Karpas-422 (cell line): ENCODE measurements at places on chromosomes 12 and 14. TPM values are rescaled to one million over a fixed set of nuclear protein-coding genes. Genes with fewer than 3 reads are reported as not detected.

TEP1 gene
- total RNA-seq: 23.0 and 23.1 TPM in 2 replicates

FAM222A gene
- total RNA-seq: 0.11 and 0.94 TPM in 2 replicates

GRCh38 chr12:125473501-125473900, 408.3 kb downstream of the AACS start:
- H3K4me3 ChIP-seq: no peak overlapping the region
- 0 out of 2 replicates have a peak, but pooled peaks cover 3% of the 10 kb centered on the region for H3K27me3 ChIP-seq
- H3K36me3 ChIP-seq: no peaks in the 10 kb centered on the region
- no peaks in the 10 kb centered on the region for H3K4me1 ChIP-seq

DNA sequence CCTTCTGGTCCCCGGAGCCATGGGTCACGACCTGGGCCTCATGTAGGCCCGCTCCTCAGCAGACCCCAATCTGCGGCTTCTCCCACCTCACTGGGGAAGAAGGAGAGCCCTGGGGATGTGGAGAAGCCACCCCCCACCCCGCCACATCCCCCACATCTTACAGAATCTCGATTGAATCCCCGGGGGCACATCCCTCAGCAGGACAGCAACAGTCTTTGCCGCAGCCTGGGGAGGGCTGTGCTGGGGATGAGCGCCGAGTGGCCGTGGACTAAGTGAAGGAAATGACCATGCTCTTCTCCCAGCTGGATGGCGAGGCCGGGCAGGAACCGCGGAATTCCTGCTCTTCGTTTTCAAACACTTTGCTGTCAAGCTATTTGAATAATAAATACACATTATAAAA, 169.0 kb upstream of the RTL1 start:
- H3K36me3 ChIP-seq: no peaks in the 10 kb centered on the region
- peaks cover 22% of the 10 kb centered on the region for H3K4me1 ChIP-seq
- H3K27me3 ChIP-seq: no peaks in the 10 kb centered on the region
- H3K4me3 ChIP-seq: no peak overlapping the region
- peak; percentile 31 for DNase-seq
- no peak overlapping the region for H3K27ac ChIP-seq

GRCh38 chr14:65949711-65950516, 536.3 kb upstream of the CCDC196 start:
- no peak overlapping the region for H3K4me3 ChIP-seq
- H3K36me3 ChIP-seq: no peaks in the 10 kb centered on the region
- no peak for DNase-seq

GRCh38 chr14:75375983-75376382, 51.8 kb upstream of the JDP2 start:
- H3K36me3 ChIP-seq: no peaks in the 10 kb centered on the region
- no peaks in the 10 kb centered on the region for H3K4me1 ChIP-seq
- no peak overlapping the region for H3K27ac ChIP-seq
- no peaks in the 10 kb centered on the region for H3K27me3 ChIP-seq

- H3K27ac ChIP-seq: no peak overlapping the region
- DNase-seq: no peak
- no peaks in the 10 kb centered on the region for H3K4me1 ChIP-seq
- H3K36me3 ChIP-seq: no peaks in the 10 kb centered on the region
- no peak overlapping the region for H3K4me3 ChIP-seq
Observed at GRCh38 chr12:70660002-70660604, 22.9 kb upstream of the PTPRB start.
